ENCODE measurements at places on chromosomes 12 and 14. TPM values are rescaled to one million over a fixed set of nuclear protein-coding genes. Genes with fewer than 3 reads are reported as not detected.

GRCh38 chr14:77645520-77646230 lies 29.2 kb upstream of the SPTLC2 start:
- no peak for DNase-seq

GRCh38 chr14:21985081-21985480 lies 311.5 kb upstream of the OR4E1 start:
- DNase-seq: no peak

DNA sequence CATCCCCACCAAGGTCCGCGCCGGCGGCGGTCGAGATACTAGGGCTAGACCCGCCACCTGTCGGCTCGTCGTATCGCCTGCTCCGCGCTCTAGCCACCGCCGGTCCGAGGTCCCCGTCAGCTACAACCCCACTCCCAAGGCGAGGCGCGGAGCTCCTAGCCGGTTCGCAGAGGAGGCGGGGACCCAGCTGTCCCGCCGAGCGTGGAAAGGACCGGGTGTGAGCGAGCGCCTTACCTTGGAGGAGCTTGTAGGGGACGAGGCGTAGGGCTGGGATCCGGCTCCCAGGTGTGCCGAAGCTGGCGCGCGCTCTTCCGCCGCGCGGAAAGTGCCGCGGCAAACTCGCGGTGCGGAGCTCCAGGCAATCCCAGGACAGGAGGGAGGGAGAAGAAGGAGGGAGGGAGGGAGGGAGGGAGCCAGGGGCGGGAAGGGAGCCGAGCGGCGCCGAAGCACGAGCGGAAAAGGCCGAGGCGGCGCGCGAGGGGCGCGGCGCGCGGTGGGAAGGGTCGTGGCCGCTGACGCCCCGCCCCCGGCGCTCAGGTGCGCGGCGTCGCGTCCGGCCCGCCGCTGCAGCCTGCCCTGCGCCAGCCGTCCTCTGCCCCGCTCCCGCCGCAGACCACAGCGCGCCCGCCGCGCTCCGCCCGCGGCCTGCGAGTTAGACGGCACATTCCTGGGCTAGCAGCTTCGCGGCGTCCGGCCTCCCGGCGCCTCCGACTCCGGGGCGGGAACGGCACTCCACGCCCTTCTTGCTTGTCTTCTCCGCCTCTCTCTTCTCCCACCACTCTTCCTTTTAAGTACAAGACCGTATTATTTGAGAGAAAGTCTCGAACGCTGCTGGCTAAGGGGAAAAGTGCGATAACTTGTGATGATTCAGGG lies at the start of gene PAWR:
TSS of gene PAWR (minus strand) at position 327 of the 873 bp plus-strand sequence. CDS start 720 bp downstream, outside the sequence.
- DNase-seq: peak; percentile 86

DNA sequence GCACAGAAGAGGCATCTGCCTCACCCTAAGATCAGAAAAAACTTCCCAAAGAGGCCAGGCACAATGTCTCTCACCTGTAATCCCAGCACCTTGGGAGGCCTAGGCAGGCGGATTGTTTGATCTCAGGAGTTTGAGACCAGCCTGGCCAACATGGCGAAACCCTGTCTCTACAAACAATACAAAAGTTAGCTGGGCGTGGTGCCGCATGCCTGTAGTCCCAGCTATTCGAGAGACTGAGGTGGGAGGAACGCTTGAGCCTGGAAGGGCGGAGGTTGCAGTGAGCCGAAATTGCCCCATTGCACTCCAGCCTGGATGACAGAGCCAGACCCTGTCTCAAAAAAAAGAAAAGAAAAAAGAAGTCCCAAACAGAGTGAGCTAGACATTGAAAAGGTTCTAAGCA lies 4.5 kb downstream of the ZBTB1 start:
- DNase-seq: no peak

DNA sequence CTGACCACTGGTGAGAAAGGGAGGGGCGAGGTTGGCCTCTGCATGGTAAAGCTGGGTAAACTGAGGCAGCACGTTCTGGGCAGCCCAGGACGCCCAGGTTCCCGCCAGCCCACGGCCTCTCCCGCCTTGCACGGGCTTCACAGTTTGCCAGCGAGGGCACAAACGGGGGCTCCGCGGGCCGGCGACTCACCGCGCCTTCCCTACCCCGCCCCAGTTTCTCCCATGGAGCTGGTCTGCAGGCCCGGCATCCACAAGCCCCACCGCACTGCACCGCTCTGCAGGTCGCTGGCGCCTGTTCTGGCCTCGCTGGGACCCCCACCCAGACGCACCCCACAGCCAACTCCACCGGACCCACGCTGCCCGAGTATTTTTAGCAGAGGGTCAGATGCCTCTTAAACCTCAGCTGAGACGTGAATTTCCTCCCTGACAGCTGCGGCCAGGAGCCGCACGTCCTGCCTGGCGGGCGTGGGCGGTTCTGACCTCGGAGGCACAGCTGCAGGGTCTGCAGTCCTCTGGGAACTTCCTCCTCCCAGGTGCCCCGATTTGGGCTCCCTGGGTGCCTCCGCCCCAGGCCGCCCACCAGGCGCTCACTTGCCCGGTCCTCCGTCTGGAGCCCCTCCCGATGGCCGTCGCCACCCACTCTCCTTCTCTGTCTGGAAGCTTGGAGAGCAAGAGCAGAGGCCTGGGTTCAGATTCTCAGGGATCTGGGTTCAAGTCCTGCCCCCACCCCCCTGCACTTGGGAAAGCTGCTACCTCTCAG lies 29.5 kb upstream of the INF2 start:
- DNase-seq: no peak

DNA sequence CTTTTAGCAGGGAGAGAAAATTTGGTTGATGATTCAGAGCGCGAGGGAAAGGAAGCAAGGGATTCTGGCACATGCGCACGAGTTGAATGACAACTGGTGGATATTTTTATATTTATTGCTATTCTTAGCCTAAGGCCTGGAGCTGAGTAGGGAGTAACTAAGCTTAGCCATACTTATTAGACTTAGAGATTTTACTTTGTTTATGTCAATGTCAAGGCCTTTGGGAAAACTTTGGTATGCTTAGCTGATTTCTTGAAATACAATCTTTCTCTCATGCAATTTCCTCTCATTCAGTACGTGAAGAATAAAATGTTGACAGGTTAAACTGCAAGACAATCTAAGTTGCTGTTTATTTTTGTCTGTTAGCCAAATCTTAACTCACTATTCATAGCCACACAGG lies 101.1 kb downstream of the CRADD start:
- peak; percentile 43 for DNase-seq

SPX gene
- total RNA-seq: not detected
